ENCODE measurements at places on chromosomes 2 and 18.

GRCh38 chr2:205032093-205032551 is 486.8 kb downstream of the PARD3B start:
- no peak for DNase-seq

GRCh38 chr18:22915337-22915736 is 17.8 kb upstream of the RBBP8 start:
- no peak for DNase-seq

DNA sequence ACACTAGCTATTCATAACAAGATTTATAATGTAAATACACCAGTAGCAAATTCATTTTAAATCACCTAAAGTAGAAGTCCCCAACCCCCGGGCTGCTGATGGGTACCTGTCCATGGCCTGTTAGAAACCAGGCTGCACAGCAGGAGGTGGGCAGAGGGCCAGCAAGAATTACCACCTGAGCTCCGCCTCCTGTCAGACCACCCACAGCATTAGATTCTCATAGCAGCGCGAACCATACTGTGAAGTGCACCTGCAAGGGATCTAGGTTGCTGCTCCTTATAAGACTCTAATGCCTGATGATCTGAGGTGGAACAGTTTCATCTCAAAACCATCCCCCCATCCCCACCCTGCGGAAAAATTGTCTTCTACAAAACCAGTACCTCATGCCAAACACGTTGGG is 71.3 kb downstream of the KANSL1L start:
- no peak for DNase-seq

GRCh38 chr2:237153181-237153580 is 67.5 kb downstream of the COPS8 start:
- DNase-seq = no peak

DNA sequence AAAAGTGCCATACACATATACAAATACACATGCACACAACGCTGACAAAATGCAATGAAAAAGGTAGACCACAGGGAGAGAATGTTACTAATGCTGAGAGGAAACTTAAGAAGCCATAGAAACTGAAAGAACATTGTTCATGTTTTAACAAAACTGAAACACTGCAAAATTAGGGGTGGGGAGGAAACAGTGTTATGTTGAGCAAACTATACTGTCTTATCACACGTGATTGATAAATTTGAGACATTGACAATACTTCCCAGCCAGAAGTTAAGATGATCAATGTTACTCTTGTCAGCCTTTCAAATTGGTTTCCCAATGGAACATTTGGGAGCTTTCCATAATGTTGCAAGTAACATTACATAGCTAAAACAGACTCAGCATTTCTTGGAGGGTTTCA is 165.5 kb downstream of the L3MBTL4 start:
- no peak for DNase-seq

DNA sequence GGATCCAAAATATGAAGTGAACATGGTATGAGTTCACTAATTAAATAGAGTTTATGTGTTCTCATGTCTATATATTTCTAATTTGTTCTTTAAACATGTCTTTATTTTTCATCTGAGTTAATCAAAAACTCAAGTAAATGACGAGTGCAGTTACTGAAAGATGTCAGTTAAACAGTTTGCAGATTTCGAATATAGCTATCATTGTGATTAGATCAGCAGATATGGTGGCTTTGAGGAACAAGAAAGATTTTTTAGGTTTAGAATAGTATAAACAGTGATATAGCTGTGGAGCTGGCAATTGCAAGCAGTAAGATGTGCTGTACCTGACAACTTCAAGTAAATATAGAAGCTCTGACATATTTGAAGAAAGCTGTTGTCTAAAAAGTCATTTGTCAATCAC is 49.7 kb downstream of the TANK start:
- no peak for DNase-seq

- peak; percentile 68 for DNase-seq
Measured at GRCh38 chr2:170361090-170361936, 183.4 kb downstream of the MYO3B start.

GRCh38 chr18:54150226-54150625 is 74.2 kb downstream of the MBD2 start:
- DNase-seq = peak; percentile 83

DNA sequence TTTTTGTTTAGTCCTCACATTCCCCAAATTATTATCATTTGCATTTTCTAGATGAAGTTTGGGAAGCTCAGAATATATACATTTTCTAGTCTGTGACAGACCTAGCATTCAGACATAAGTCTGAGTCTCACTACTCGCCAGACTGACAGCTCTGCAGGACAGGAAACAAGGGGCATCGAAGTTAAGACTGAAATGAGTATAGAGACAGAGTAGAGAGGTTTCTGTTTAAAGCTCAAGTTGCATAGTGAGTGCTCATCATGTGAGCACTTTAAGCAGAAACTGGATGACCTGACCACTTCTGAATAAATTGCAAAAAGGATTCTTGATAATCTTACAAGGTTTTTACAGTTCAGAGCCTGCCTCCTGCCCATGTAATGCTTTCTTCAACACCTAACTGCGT is 1.1 kb downstream of the HADHB start:
- peak; percentile 20 for DNase-seq

DNA sequence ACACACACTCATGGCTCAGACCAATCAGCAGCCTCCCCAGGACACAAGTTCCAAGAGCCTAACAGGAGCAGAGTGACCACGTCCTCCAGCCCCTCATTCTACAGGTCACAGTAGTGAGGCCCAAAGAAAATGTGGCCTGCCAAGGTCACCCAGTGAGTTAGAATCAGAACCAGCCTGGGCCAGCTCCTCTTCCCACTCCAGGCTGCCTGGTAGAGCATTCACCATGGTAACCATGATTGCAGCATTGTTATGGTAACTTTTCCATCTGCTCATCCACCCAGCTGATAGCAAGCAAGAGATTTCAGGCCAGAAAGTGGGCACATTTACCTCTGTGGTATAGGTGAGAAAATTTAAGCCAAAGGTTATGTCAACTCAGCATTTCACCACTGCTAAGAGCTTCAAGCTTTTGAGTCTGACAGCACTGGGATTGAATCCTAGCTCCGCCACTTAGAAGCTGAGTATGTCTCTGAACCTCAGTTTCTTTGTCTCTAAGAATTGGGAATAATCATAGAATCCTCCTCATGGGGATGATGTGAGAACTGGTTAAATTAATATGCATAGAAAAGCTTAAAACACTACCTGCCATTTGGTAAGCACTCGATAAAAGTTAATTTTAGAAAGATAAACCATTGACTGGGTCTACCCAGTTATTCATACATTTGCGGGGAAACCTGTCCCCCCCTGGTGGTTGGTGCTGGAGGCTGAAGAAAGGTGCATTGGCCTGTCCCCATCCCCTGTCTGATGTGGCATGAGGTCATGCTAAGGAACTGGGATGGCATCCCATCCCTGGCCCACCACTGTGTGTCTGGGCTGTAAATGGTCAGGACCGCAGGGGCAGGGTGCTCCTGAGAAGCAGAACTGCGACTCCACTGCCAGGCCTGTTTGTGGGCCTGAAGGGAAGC is 181.5 kb downstream of the KLHL29 start:
- DNase-seq = peak; percentile 38

GRCh38 chr2:159891917-159892730 is 94.1 kb upstream of the CD302 start:
- peak; percentile 84 for DNase-seq
